Tongue (tissue), 3 donors: ENCODE measurements at places on chromosomes 7 and 10. TPM values are rescaled to one million over a fixed set of nuclear protein-coding genes. Genes with fewer than 3 reads are reported as not detected.

The HYCC1 gene
- 40.4 TPM for total RNA-seq

The TEX36 gene
- total RNA-seq = not detected

The DNAJB9 gene
- 30.5 TPM for total RNA-seq

The EBLN1 gene
- total RNA-seq = not detected

The PTPRE gene
- 20.9 TPM for total RNA-seq

The ANXA8L1 gene
- 23.3 TPM for total RNA-seq

The UPK3B gene
- 2.2 TPM for total RNA-seq

The CCDC172 gene
- total RNA-seq = not detected

The CFAP43 gene
- total RNA-seq = 1.1 TPM

The FXYD4 gene
- total RNA-seq = not detected

The HTR5A gene
- total RNA-seq = not detected

The SFTPA2 gene
- 0.62 TPM for total RNA-seq

The FLNC gene
- 1,540 TPM for total RNA-seq

The CYP2C9 gene
- 12.3 TPM for total RNA-seq

The NKX1-2 gene
- total RNA-seq = not detected

The NUPR2 gene
- not detected for total RNA-seq

The NUTM2A gene
- 2.1 TPM for total RNA-seq

The PLXNA4 gene
- total RNA-seq = 5.7 TPM

The AS3MT gene
- 8.7 TPM for total RNA-seq
